ENCODE measurements at places on chromosomes 5 and 9.

DNA sequence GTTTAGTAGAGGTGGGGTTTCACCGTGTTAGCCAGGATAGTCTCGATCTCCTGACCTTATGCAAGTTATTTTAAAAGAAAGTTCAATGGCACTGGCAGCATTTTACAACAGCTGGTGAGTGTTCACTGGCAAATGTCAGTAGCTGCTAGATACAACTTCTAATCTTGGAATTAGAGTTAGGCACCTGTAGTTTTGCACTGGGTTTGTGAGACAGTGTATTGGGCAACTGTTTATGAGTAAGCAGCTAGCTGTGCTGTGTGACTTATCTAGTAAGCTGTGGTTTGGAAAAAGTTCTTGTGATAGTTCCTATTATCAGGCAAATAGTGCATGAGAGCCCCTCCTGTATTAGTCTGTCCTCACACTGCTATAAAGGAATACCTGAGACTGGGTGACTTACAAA lies 61.5 kb downstream of the UBE2QL1 start:
- DNase-seq, result no peak

DNA sequence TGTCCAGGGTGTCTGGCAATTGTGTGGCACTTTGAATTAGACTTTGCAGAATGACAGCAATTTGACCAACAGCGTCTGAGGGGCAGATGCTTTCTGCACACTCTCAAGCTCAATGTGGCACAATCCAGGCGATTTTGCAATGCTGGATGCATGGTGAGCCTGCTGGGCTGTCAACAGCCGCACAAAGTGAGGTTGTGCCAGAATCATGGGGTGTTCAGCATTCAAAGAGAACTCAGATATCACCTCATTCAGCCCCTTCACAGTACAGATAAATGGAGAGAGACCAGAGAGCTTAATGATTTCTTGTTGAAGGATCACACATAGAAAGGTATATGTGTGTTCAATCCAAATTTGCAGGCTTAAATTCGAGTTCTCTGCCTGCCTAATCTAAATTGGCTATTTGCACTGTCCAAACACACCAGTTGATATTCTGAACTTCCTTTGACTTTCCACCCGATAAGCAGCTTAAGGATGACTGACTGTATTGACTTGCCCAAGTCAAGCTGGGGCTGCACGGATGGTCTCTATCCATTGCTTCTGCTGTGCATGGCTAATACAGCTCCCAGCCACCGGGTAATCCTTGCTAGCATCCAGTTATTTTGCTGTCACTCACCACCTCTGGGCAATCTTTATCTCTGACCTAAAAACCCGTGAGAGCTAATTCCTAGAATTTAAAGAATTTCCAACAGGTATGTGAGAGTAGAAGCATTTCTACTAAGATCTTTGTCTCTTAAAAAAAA lies 157.9 kb upstream of the TAS2R1 start:
- DNase-seq, result no peak

DNA sequence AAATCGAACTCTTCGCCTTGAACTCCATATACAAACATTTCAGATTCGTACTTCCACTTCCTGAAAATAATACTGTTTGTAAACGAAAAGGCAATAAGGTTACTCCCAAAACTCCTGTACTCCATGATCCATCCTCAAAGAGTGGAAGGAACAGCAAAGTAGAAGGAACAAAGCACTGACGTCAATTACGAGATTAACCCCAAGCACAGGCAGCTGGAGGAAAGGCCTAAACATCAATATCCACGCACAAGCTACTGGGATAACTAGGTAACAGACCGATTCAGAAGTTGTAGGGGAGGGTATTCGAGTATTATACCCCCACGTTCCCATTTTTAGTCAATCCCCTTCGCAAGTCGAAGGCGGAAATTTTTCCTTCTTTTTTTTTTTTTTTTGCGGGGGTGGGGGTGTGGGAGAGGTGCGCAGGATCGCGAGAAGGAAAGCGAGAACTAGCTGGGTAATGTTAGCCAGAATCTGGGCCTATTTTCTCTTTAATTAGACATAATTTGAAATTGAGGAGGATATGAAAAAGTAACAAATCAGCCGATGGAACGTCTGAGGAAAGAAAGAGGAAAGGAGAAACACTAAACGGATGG lies 909 bp downstream of the AFF4 start:
- no peak for DNase-seq

GRCh38 chr5:172768573-172769341 lies 2.2 kb downstream of the DUSP1 start:
- DNase-seq, result no peak

GRCh38 chr5:98975223-98975622 lies 46.4 kb upstream of the CHD1 start:
- no peak for DNase-seq

- no peak for DNase-seq
Measured at GRCh38 chr5:66438087-66438486, 158.1 kb upstream of the MAST4 start.

DNA sequence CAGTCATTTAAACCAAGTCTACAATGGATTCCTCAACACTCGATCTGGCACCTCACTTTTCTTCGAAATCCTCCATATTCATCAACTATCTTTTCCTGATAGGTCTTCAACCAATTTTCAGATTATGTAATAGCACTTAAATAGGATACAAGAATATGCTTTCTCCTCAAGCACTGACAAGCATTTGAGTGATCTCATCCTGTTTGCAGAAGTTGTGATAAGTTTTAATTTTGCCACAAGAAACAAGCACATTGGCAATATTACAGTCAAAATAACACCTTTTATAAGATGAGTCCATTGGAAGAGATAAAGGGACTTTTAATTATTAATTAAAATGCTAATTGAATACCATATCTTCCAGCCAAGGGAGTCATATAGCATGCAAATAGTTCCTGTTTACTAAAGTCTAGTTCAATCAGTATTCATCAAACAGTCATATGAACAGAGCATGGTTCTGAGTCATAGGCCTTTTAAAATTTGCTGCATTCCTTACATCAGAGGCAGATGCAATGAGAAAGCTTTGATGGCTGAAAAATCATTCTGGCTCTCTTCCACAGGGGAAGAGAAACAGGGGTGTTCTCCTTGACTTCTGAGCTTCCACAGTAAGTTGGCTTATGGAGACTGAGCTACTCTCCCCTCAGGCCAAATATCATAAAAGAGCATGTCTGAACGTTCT lies 32.7 kb upstream of the ZCCHC9 start:
- peak; percentile 61 for DNase-seq

- no peak for DNase-seq
Measured at GRCh38 chr9:71670121-71670520, 98.2 kb downstream of the CEMIP2 start.

GRCh38 chr9:98456156-98456613 lies 200.7 kb upstream of the TBC1D2 start:
- no peak for DNase-seq

DNA sequence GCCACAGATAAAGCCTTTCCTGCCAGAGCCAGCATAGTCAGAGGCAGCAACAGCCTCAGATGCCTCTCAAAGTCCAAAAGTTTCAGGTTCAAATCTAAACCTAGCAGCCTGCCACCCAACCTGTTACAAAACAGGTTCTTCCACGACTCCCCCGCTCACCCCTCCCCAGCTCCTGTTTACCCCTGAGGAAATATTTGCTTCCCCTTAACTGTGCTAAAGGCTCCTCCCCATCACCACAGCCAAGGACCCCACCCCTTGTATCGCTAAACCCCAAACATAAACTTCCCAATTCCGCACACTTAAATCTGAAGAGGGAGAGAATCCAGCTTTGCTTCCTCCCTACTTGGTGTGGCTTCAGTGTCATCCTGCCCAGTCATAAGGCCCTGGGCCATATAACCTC lies 15.4 kb upstream of the VDAC1 start:
- DNase-seq, result no peak

DNA sequence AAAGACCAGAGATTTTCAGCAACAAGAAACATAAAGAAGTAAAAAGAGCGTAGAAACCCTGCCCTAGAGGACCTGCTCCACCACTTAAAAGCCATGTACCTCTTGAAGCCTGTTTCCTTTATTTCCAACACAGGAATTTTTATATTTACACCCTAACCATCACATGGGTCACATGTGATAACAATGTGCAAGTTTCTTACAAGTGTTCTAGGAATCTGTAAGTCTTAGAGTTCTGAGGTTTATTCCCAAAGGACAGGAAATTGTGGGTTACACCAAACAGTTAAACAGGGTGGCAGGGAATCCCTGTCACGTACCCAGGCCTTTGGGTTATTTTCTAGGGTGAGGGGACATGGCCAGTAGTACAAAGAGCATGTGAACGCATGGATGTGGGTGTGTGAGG lies 108.6 kb upstream of the CCDC152 start:
- DNase-seq, result no peak

- DNase-seq, result peak; percentile 58
Measured at GRCh38 chr5:150523472-150524350, 15.8 kb downstream of the NDST1 start.

DNA sequence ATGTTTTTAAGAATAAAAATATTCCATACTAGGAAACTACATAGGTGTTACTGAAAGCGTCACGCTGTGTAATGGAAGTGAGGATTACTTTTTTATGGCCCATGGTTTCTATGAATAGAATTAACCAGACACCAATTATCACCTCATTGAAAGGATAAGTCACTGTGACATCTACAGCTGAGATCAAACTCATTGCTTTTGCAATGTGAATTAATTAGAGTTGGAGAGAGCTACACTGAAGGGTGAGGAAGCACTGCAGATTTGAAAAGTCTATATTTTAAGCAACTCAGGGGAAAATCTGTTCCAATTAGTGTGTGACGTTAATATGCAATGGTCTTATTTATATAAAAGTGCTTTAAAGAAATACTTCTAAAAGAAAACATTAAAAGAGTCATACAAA lies 1300.1 kb upstream of the DMAC1 start:
- DNase-seq, result no peak

DNA sequence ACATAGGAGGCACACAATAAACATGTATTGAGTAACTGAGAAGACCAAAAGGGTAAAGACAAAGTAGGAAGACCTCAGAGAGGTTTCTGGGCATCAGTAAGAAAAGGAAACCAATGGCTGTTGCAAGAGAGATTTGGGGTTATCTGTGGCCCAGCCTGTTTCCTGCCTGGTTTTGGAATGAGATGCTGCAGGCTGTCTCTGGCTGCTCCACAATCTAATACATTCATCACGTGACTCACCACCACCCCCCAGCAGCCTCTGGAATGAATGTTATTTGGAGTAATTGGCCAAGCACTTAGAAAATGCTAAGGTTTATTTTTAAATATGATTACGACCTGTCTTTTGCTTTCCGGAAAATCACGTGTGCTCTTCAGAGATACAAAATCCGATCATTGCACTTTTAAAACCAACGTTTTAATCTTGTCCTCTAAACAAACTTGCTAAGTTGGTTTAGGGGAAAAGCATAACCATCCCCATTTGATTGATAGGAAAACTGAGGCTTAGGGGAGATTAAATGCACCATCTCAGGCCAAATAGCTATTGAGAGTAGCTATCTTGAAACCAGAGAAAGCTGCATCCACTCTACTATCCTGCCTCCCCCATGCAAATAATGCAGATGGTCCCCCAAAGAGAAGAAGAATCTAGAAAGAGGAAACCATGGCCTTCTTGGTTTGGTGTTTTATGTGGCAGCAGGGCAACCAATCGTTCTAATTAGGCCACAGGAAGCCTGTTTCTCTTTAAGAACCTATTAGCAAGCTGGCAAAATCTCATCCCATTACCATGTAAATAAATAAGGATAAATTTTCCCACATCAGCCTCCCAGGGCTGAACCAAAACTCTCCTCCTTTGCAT lies 151.8 kb upstream of the ADRA1B start:
- peak; percentile 75 for DNase-seq

GRCh38 chr9:95584176-95584575 lies 67.4 kb upstream of the PTCH1 start:
- DNase-seq, result no peak

DNA sequence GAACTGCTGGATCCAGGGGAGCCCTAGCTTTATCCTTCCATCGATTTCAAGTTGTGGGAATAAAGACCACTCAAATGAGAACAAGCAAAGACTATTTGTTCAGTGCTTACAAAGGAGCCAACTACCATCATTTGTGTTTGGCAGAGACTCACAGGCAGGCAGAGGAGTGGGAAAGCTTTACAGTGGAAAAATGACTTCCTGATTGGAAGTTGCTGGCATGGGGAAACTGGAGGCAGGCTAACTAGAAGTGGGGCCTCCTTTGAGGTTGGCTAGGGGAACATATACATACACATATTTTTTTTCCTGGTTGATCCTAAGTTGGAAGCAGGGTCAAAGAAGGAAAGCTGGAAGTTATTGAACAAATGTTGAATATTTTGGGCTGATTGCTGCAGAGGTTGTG lies 121.7 kb downstream of the ACTBL2 start:
- DNase-seq, result no peak

DNA sequence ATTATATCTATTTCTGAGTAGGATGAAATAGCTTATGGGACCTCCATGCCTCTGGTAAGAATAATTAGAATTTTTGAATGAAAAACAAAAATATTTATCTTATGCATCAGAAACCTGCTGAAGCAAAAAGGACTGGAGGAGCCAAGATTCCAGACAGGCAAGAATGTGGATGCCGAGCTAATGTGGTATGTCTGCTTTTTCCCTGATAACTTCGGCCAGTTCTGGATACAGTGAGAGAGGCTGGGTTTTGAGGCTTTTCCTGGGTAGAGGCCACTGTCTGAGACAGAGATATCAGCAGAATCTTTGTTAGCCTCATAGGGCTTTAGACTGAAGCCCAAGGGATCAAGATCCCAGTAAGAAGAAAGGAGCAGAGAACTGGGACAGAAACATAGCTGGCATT lies 5.2 kb upstream of the CTNND2 start:
- no peak for DNase-seq

DNA sequence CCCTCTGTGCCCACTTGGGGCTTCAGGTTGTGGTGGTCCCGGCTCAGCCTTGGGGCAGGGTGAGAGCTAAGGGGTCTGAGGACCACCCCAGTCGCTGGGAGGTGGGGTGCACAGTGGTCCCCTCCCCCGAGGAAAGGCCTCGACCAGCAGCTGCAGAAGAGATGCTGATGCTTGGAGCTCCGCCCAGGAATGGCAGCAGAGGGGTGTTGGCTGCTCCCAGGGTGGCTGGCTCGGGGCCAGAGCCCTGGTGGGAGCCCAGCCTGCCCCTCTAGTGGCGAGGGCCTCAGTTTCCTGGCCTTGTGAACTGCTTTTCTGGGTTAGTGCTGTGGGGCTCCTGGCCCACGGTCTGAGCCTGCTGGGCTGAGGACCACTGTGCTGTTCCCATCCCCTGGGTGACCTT lies 1.2 kb downstream of the DIPK1B start:
- DNase-seq, result no peak

- no peak for DNase-seq
Measured at GRCh38 chr9:106962615-106963363, 99.8 kb downstream of the ZNF462 start.

GRCh38 chr9:94867281-94867841 lies 140.9 kb downstream of the AOPEP start:
- DNase-seq, result peak; percentile 71

DNA sequence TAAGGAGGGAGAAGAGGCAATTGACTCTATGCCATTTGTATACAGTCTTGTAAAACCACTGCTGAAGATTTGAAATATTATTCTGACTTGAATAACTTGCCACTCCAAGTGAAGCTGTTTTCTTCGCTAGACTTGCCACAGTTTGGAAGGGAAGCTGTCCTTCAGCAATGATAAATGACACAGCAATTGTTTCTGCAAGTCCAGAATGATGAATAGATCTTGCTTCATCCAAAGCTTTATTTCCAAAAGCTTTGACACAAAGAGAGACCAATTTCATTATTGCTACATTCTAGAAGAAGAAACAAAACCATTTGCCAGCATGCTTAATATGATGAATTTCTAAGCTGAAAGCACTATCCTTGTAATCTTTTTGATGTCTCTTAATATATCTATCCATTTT lies 73.7 kb downstream of the ZNF366 start:
- DNase-seq, result no peak

All from AG09309 (cell line).